Activated naive CD4-positive, alpha-beta T cell (primary cell): ENCODE measurements at places on chromosomes 11 and 22.

DNA sequence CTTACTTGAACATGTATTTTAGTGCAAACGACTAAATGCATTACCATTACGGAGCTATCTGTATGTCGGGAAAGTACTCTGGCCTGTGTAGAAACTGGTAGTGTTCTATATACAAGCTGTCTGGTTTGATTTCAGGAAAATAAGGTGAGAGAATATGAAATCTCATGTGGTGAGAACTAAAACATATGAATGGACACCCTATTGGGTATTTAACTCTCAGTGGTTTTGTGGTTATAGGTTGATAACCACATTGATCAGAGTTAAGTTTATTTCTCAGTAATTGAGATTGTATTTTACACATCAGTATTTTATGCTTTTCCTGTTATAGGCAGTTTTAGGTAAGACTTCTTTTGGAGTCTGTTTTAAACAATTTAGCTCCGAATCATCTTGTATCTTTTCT, 10.4 kb downstream of the ANO5 start:
- DNase-seq: no peak

DNA sequence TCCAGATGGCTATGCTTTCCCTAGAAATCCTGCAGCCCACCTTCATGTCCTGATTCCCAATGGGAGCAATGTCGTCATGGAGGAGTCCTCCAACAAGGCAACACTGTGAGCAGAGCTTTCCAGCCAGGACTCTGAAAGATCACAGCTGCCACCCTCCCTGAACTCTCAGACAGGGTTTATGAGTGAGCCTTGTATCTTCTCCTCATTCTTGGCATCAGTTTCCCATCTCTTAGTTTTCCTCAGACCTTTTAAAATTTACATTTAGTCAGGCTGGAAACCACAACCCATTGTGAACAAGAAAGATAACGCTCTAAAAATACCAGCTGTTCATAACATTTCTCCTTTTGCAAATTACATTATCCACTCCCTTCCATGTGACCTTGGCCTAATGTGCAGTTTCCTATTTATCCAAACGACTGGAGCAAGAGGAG, 15.6 kb upstream of the LYVE1 start:
- no peak for DNase-seq

DNA sequence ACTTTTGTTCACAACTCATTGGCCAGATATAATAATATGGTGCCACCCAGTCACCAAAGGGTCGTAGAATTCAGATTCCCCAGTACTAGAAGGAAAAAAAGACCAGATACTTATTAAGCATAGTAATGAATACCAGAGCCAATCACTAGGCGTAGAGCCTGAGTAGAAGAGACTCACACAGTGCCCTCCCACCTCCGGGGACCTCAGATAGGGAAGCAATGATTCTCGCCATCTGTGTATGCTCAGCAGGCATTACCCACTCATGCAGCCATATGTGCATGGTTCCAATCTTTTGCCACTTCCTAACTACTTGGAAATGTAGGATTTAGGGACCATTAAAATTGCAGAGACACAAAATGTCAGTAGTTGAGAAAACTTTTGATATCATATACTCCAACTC, 85.3 kb downstream of the C11orf87 start:
- DNase-seq: no peak

GRCh38 chr22:22410121-22410520, 98.4 kb downstream of the ZNF280B start:
- DNase-seq: no peak

GRCh38 chr11:117480221-117480620, 152.6 kb downstream of the CEP164 start:
- DNase-seq: no peak

DNA sequence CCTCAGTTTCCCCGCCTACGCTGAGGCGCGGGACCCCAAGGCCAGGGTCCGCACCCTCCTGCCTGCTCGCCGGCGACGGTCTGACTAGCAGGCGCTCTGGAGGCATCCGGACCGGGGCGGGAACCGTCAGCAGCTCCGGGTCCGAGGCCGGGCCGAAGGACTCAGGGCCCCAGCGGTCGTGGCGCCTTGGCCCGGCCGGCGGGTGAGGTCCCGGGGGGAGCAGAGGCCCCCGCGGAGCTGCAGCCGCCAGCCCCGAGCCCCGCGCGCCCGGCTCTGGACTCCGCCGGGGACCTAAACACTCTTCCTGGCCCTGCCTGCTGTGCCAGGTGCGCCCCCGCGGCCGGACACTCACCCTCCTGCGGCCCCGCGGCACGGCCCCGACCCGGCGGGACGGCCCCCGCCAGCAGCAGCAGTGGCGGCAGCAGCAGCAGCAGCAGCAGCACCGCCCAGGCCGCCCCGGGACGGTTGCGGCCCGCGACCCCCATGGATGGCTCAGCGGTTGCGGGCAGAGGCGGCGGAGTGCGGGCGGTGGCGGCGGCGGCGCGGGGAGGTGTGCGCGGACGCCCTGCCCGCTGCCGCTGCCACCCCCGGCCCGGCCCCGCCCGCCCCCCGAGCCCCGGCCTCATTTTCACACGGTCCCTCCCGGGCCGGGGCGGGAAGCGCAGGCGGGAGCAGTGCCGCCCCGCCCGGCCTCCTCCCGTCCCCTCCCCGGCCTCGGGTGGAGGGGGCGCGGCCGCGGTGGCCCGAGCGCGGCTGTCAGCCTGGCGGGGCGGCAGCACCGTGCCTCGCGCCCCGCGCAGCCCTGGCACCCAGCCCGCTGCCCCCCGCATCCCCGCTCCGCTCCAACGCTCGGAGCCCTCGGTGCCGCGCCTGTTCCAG, at the start of gene SCUBE2:
SCUBE2 (minus strand) TSS at position 556 of the 879 bp plus-strand sequence; CDS start at position 485, 71 bp downstream.
- DNase-seq: no peak

- no peak for DNase-seq
Observed at GRCh38 chr22:26573026-26573662, 16.8 kb downstream of the TPST2 start.

GRCh38 chr22:29580200-29580810, 608 bp downstream of the NIPSNAP1 start:
- no peak for DNase-seq

DNA sequence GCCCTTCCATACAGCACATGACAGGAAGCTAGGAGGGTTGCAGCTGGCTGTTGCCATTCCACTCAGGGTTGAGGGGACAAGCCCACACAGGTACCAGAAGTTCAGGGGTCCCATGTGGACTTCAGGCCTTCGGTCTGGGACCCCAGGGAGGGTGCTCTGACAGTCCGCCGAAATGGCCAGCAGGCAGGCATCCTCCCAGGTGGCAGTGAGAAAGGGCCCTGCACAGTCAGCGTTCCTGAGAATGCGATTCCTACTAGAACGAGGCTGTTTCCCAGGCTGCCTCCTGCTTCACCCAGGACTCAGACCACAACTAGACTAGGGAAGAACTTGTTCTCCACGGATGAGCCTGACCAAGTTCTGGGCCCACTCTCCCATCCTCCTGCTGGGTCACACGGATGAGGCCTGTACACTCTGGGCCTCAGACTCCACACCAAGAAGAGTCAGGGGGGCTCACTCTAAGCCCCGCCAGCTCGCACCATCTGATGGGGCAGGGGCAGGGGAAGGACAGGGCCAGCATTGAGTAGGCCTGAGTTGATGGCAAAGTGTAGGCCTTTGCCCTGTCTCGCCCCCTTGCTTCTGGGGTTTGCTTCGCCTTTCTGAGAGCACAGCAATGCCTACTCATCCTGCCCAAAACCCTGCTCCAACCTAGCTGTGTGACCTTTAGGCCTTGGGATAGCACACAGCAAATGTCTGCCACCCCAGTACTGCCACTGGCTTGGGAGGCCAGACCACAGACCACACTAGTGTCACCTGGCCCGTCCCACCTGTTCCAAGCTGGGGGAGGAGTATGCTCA, 14.0 kb downstream of the KCNQ1OT1 start:
- no peak for DNase-seq

DNA sequence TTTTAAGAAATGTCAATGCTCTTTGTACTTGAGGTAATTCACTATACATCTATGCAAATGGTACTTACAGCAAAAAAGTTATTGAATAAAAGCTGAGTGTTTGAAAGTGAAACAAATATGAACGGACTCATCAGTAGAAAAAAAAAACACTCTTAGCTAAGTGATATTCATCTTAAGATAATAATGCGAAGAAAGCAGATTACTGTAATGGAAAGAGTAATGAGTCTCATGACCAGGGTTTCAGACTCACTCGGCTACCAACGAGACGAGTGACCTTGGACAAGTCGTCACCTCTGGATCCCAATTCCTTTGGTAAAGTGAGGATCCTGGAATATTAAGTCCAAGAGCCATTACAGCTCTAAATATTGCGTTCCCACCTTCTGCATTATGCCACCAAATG, 57.0 kb downstream of the PACSIN2 start:
- no peak for DNase-seq

DNA sequence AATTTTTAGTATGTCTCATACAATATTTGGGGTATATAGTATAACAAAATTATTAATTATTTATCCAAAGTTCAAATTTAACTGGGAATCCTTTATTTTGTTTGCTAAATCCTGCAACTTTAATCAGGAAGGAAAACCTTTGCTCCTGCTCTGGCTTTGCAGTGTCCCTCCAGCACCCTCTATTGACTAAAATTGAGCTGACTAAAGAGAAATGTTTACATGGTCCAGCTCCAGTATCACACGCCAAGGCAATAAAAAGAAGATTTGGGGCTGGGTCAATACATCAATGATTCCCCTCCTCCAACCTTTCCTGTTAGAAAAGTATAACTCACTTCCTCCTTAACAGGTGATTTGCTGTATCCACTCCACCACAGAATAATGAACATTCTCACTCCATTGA, 153.0 kb upstream of the LRRC4C start:
- DNase-seq: no peak

- no peak for DNase-seq
Observed at GRCh38 chr11:95799546-95799945, 9.2 kb downstream of the CEP57 start.

GRCh38 chr22:45672564-45673481, 1.2 kb downstream of the ATXN10 start:
- DNase-seq: no peak

DNA sequence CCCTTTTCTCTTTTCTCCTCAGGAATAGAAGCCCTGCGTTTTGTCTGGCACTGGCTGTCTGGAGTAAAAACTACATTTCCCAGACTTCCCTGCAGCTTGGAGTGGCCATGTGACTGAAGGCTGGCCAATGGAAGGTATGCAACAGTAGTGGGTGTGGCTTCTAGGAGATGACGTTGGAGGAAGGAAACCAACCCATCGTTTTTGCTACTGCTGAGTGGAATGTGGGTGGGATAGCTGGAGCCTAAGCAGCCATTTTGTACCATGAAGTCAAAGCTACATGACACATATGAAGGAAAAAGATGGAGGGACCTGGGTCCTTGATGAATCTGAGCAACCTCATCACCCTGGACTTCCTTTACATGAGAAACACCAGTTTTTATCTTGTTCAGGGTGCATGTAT, 19.6 kb downstream of the FGF3 start:
- no peak for DNase-seq

DNA sequence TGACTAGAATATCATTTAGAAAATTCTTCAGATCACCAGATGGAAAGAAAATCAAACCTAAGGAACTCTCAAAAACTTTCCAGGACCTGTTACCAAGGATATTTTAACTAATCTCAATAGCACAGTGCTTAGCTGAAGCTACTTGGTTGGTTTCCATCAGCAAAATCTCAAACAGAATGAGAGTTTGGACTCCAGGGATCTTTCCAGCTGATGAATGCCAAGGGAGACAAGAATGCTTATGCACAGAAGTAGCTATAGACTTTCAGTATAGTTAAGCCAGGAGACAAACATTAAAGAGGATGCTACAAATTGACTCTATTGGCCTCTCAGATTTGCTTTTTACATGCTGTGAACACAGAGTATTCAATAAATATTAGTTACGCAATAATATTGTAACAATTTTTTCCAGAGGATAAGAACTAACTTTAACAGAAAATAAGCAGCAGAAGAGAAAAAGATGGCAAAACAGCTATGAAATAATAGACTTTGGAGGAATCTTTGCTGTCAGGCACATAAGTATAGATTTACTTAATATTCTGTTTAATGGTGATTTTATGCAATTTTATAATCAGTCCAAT, 331.4 kb downstream of the DLG2 start:
- DNase-seq: no peak

DNA sequence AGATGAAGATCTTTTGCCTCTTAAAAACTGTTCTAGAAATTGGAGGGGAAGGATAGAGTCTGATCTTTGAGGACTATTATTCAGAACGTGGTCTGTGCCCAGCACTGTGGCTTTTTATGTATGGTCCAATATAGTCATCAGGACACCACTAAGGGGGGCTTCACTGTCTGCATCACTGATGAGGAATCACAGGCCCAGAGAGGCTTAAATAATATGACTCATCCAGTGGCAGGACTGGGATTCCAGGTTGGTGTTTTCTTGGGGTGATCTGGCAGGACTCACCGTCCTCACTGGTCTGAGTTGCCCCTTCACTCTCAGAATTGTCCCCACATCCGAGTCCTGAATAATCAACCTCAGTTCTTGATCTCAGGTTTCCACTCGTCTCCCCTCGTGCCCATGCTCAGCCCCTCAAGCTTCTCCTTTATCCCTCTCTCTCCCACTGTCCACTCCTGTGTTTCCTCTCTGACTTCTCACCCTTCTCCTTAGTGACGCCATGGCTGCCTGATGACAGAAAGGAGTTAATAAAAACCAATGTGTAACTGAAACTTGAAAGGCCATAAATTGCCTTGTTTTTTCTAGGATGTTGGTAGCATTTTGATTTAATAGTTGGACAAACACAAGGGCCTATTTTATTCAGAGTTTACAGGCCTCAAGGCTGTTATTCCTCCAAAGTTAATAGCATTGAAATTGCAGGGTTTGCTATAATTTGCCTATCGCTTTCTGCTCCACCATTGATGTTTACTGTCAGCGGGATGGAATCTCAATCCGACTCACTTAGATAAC, 95.7 kb upstream of the NNMT start:
- no peak for DNase-seq

DNA sequence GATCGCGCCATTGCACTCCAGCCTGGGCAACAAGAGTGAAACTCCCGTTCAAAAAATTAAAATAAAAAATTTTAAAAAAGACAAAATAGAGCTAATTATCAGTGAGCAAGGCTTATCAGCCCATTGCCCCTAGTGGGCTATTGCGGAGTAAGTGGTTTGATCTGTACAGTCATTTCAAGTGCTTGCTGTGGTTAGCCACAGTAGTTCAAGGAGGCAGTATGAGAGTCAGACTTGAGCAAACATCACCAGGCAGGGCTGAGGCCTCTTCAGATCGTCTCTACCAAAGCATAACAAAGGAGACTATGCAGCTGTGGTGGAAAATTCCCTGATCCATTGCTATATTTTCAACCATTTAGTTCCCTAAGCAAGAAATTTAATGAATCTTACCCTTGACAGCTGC, 4.3 kb upstream of the SBF2 start:
- no peak for DNase-seq

- DNase-seq: no peak
Observed at GRCh38 chr22:41687901-41688364, 734 bp downstream of the SNU13 start.

DNA sequence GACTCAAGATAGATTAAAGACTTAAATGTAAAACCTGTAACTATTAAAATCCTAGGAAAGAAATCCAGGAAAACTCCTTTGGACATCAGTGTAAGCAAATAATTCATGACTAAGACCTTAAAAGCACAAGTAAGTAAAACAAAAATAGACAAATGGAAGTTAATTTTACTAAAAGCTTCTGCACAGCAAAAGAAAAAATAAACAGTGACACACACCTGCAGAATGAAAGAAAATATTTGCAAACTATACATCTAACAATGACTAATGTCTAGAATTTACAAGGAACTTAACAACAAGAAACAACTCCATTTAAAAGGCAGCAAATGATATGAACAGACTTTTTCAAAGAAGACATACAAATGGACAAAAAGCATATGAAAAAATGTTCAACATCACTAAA, 359.1 kb downstream of the LUZP2 start:
- DNase-seq: no peak

- DNase-seq: no peak
Observed at GRCh38 chr22:34808618-34809017, 257.3 kb upstream of the ISX start.

- no peak for DNase-seq
Observed at GRCh38 chr11:9601037-9601875, 27.8 kb downstream of the WEE1 start.
